D341Med (cell line): ENCODE measurements at places on chromosomes 4 and X.
A peak's percentile ranks its signal among the peaks of the same experiment; 100 is the strongest.

GRCh38 chr4:159429693-159430035, 326.8 kb downstream of the RAPGEF2 start:
- DNase-seq, result no peak

DNA sequence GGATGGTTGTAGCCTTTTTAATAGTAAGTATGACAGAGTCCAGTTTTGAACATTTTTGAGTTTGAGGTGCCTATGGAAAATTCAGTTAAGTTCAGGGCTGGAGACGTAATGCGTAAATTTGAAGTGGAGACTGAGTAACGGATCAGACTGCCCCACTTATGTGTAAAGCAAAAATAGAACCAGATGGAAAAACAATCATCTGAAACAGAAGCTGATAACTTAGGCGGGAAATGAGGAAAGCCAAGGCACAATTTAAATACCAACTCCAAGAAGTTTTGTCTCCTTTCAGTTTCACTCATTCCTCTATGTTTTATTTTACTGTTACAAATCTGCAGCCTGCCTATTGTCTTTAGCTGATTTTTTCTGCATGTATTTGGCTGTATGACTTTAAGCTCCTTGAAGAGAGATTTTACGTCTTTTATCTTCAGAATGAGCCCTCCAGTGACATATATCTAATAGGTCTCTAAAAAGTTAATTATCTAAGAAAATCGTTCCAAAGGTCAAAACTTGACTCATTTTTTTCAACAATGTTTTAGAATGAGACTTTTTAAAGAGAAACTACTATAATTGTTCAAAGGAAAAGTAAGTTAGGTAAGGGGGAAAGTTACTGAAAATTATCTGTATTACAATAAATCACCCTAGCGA, 1.1 kb downstream of the SGCB start:
- no peak for DNase-seq

GRCh38 chrX:31516527-31516926, 444.7 kb upstream of the FTHL17 start:
- DNase-seq, result no peak

- DNase-seq, result no peak
These were observed 324.6 kb downstream of the BCOR start for GRCh38 chrX:39773150-39773549.

DNA sequence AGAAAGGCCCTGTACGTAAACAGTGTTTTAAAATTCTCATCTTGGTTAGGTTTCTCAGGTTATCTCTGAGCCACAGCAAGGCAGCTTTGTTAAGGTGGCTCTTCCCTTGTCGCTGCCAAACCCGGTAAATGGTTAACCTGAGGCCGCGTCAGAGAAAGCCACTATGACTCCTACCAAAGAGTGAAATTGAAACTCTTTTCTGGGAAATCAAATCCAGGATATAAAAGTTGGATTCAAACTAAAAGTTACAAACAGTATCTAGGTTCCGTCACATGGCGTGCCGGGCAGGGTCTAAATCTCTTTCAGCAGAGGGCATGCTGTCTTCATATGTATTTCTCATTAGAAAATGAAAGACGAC, 433 bp downstream of the MMAA start:
- DNase-seq, result no peak

- no peak for DNase-seq
These were observed 25.9 kb upstream of the PRDM5 start for GRCh38 chr4:120948382-120948781.

DNA sequence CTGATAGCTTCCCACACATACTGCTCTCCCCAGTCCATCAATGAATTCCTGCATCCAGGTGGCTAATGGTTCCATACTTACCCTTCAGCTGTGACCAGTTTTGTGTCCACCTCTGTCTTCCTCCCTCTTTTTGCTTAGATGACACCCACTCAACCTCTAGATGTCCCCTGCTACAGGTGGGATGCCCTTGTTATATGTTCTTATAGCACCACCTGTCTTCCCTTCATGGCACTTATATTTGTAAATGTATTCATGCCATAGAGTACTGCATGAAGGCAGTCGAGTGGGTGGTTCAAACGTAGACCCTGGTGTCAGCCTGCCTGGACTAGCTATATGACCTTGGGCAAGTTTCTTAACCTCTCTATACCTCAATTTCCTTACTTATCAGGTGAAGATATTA, 6.5 kb upstream of the USP46 start:
- DNase-seq, result peak; percentile 33

- DNase-seq, result no peak
These were observed 9.6 kb downstream of the RHOH start for GRCh38 chr4:40206426-40206825.

- no peak for DNase-seq
These were observed 245.7 kb downstream of the ANTXR2 start for GRCh38 chr4:79827283-79827682.

DNA sequence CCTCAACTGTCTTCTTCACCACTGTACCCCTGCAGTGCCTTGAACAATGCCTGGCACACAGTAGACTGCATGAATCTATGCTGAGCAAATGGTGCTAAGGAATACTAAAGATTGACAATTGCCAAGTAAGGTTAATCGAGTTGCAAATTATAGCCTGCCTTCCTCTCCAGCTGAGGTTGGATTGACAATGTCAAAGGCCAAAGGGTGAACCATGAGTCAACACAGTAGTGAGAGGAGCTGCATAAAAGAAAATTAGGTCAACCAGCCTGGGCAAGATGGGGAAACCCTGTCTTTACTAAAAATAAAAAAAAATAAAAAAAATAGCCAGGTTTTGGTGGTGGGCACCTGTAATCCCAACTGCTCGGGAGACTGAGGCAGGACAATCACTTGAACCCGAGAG, 97.1 kb upstream of the BMPR1B start:
- no peak for DNase-seq

- DNase-seq, result no peak
These were observed 1049.8 kb upstream of the POU3F4 start for GRCh38 chrX:82458207-82458754.

DNA sequence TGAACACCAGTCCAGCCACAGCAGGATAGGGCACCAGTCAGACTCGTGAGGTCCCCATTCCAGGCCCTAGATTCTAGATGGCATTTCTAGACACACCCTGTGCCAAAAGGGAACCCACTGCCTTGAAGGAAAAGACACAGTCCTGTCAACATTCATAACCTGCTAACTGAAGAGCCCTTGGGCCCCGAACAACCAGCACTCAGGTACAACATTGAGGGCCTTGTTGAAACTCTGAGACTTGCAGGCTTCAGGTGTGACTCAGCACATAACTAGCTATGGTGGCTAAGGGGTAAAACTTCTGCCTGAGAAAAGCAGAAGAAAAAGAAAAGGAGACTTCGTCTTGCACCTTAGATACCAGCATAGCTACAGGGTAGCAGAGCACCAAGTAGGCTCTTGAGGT, 252.9 kb upstream of the GRID2 start:
- DNase-seq, result no peak

DNA sequence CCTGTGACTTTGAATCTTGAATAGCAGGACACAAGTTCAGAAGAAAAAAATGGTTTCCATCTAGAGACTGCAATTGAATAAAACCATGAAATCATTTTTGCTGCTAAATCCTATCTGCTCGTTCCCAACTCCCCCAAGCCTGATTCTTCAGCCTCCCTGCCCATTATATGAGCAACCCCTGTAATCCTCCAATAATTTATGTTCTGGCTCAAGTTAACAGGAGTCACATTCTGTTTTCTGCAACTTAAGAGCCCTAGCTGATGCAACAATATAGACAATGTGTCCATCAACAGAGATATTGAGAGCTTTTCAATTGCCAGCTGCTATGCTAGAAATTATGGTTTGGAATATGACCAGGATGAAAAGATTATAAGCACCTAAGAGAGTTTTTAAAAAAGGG, 84.1 kb downstream of the LDB2 start:
- no peak for DNase-seq

GRCh38 chrX:152821145-152821765, 9.3 kb downstream of the CETN2 start:
- peak; percentile 60 for DNase-seq

GRCh38 chrX:67781132-67781531, 237.3 kb downstream of the AR start:
- DNase-seq, result no peak

GRCh38 chr4:52312722-52313121, 261.6 kb downstream of the SPATA18 start:
- DNase-seq, result no peak

- no peak for DNase-seq
These were observed 32.7 kb downstream of the RBMX start for GRCh38 chrX:136847874-136848273.

DNA sequence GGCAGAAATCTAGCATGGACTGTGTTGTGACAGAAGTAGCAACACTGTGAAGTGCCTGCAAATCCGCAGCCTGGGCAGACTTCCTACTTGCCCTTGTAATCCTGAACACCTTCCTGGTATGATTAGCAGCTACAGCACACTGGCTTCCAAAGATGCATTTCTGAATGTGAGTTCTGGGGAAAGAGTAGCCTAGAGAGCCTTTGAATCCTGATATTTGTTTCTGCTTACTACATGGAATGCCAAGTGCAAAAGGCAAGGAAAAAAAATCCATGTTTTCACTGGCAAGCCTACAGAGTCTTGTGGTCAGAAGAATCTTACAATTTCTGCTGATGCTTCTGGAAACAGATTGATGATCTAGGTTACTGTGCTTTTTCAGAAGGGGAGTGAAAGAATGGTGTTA, 223.7 kb downstream of the COL25A1 start:
- no peak for DNase-seq

DNA sequence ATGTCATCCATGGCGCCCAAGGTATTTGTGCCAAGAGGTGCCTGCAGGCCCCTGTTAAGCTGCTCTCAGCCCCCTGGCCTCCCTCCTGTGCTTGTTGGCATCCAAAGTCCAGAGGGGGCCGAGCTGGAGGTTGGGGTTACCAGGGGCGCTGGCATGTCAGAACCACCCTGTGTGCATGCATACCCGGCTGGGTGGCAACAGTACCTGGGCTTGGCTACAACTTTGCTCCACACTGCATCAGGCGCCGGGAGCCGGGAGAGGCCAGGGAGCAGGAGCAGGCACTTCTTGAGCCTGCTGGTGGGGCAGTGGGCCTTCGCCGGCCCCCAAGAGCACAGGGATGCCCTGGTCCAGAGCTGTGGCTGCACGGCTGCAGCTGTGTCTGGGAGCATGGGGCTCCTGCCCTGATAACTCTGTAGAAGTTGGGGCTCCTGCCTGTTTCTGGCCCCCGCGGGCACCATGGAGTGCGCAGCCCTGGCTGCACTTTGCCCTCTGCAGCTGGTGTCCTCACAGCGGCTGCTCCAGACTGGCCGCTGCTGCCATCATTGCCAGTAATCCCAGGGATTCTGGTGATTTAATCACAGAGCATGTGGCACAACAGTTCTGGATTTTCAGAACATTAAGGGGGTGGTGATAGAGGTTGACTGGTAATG, 130.3 kb downstream of the ARHGAP10 start:
- peak; percentile 51 for DNase-seq

DNA sequence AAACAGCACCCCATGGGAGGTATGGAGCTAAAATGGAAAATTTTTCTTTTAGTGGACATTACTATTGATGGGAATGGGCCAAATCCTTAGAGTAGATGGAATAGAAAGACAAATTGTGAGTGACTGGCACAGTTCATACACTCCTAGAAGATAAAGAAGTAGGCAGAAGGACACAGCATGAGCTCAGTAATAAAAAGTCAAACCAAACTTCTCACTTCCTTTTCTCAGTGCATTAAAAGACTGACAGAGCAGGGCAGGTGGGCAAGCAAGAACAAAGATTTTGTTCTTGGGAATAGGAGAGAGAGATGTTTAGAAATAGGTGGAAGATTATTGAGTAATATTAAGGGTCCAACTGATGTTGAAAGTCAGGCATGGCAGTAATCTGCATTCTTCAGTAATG, 132.5 kb downstream of the ATP10D start:
- DNase-seq, result no peak

DNA sequence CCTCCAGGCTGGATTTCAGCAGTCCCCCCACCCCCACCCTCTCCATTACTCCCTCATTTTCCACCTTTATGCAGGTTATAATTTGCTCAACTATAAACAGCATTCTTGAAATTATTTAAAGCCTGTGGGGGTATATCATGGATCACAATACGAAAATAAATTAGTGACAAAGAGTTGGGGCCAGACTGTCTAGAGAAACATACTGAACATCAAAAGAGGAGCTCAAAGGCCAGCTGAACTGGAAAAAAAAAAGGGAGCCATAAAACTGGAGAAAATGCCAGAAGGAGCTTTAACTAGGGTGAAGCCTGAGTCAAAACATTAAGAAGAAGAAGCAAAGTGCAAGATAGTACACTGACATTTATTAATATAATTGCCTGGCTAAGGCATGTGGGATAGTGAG, 137.8 kb downstream of the ANTXR2 start:
- no peak for DNase-seq

DNA sequence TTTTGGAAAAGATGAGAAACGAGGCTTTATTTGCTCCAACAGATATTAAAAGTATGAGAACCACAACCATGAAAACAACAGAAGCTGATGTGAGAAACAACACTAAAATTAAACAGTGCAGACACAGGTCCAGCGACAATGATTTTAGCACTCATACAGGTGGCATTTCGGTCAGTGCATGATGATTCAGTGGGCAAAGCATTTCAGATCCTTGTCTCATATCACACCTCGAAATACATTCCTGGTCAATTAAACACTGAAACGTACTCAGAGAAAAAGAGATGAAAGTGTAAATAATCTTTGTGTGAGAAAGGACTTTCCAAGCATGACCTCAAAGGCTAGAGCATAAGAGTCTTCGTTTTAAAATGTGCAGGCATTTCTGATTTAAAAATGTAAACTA, 85.2 kb downstream of the ACOX3 start:
- DNase-seq, result no peak

GRCh38 chr4:152206646-152207377, 329.1 kb downstream of the FBXW7 start:
- no peak for DNase-seq

GRCh38 chr4:8216443-8217245, 17.6 kb downstream of the SH3TC1 start:
- no peak for DNase-seq

DNA sequence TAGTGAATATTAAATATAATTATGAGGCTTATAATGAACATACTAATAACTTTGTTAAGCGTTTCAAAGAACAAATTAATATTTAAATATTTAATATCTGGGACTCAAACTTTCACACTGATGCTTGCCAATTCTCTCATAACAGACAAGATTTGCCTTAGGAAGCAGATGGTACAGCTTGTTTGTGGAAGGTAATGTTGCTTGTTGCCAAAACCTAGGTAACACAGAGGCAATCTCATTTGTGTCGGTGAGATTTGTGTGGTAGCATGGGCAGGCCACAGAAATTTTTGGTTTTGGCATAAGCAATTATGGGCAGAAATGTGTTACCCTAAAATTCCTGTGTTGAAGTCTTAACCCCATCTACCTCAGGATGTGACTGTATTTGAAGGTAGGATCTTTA, 114.9 kb upstream of the AFF2 start:
- DNase-seq, result no peak

- DNase-seq, result no peak
These were observed 42.0 kb upstream of the FBXW7 start for GRCh38 chr4:152577708-152578396.

GRCh38 chr4:26235500-26235899, 85.3 kb upstream of the RBPJ start:
- no peak for DNase-seq
